ENCODE measurements at places on chromosomes 4 and X.

DNA sequence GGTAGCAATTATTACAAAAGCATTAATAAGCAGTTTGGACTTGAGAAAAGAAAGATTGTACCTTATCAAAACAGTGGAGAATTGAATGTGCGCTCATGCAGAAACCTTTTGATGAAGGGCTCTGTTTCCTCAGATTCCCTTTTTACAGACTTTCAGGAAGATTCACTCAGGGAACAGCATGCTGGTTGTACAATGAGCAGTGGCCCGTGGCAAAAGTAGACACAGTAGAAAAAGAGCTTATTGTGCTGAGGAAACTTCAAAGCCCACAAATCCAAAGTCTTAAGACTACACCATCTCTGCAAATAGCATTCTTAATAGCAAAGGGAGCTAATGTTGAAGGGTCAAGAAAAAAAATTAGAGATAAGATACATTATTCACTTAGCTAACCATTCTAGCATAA is 858.9 kb downstream of the PDHA2 start:
- no peak for DNase-seq

- no peak for DNase-seq
Measured at GRCh38 chr4:42637867-42638266, 19.0 kb downstream of the ATP8A1 start.

GRCh38 chr4:97558204-97558778 is 585.0 kb downstream of the STPG2 start:
- no peak for DNase-seq

- DNase-seq: no peak
Measured at GRCh38 chr4:127846765-127847164, 33.9 kb upstream of the PLK4 start.

- no peak for DNase-seq
Measured at GRCh38 chr4:42452823-42453222, 55.5 kb downstream of the SHISA3 start.

DNA sequence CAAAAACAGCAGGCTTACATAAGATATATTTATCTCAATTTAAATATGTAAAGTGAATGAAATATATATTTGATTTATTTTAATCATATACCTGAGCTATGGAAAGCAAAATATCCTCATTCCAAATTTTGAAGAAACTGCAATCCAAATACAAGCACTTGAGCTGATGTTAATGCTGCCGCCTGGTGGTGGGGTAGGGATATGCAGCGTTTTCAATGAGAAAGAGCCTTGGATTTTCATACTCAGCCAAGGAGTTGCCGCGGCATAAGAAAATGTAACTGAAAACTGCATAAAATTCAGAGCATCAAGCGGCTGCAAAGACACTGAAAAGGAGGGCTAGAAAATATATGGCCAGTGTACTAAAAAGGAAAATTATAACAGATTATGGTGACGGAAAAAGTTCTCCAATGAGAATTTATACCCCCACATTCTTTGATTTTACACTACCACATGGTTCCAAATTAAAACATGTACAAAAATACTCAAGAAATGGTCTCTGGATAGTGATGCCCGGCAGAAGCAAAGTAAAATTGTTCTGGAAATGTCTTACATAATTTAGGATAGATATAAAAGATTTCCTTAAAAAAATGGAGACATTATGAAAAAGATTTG is 660.3 kb upstream of the PITX2 start:
- DNase-seq: no peak

DNA sequence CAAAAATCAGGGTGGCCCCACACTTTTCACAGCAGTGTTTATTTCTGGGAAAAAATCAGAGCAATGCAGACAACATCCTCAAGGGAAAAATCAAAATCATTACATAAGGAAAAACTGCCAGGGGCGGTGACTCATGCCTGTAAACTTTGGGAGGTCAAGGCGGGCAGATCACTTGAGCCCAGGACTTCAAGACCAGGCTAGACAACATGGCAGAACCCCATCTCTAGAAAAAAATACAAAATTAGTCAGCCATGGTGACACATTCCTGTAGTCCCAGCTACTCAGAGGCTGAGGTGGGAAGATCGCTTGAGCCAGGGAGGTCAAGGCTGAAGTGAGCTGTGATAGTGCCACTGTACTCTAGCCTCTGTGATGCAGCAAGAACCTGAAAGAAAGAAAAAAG is 102.8 kb downstream of the NAF1 start:
- DNase-seq: no peak

GRCh38 chr4:85024671-85025070 is 58.2 kb upstream of the WDFY3 start:
- DNase-seq: no peak

GRCh38 chrX:10420134-10420533 is 200.3 kb downstream of the MID1 start:
- no peak for DNase-seq

DNA sequence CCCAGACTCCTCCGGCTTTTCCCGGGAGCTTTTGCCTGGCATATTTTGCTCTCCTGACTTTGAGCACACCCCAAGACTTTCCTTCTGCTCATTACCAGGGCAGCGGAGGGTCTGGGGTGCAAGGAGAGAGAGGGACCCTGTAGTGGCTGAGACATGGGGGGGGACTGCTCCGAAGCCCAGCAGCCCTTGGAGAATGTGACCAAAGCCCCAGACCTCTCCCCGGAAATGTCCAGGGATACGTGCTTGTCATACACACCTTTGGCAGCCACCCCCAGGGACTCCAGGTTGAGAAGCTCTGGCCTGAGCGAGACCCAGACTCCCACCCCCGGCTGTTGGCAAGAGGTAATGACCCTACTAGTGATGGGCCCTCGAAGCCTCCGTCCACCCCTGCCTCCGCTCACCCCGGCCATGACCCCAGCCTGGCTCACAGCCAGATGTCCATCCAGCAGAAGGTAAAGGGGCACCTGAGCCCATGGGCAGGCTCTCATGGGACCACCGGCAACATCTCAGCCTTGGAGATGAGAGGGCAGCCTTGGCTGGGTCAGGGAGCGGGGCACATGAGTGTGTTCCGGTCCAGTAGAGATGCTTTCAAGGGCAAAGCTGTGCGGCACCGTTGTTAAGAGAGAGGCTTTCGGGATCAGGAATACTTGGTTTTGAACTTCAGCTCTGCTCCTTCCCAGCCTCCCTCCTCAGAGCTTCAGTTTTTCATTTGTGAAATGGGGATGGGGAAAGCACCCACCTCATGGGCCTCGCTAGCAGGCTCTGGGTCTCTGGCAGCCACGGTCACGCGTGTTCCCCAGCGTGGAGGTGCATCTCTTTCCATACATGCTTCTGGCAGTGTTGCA is 2.0 kb downstream of the PSAPL1 start:
- DNase-seq: no peak

- DNase-seq: no peak
Measured at GRCh38 chrX:103741879-103742278, 31.2 kb downstream of the TMEM31 start.

DNA sequence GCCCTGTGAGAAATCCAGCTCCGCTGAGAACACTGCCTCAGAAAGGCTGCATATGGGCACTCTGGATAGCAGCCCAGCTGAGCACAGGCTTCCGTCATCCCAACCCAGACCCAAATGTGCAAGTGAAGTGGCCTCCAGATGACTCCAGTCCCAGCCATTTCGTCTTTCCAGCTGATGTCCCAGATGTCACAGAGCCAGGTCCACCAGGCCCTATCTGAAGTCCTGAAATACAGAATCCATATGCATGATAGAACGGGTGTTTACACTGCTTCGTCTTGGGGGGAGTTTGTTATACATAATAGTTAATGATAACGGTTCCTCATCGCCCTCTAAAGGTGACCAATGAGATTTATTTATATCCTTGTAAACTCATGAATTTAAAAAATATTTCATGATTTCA is 72.6 kb upstream of the TRIM2 start:
- no peak for DNase-seq

- DNase-seq: no peak
Measured at GRCh38 chrX:10176121-10177003, 19.6 kb downstream of the CLCN4 start.

DNA sequence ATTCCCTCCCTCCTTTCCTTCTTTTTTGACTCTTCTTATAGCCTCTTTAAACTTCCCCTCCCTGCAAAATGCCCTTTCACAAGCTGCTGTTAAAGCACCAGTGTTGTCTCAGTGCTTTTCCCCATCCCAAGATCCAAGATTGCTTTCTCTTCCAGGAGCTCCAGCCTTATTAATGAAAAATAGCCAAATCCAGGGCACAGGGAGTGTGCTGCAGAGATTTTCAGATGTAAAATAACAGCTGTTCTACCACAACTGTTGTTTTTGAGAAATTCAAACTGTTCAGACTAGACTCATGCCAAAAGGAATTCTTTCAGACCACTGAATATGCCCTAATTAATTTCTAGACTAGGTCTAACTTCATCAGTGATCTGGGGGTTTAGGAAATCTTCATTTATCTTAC is 47.0 kb upstream of the GPC3 start:
- DNase-seq: no peak

DNA sequence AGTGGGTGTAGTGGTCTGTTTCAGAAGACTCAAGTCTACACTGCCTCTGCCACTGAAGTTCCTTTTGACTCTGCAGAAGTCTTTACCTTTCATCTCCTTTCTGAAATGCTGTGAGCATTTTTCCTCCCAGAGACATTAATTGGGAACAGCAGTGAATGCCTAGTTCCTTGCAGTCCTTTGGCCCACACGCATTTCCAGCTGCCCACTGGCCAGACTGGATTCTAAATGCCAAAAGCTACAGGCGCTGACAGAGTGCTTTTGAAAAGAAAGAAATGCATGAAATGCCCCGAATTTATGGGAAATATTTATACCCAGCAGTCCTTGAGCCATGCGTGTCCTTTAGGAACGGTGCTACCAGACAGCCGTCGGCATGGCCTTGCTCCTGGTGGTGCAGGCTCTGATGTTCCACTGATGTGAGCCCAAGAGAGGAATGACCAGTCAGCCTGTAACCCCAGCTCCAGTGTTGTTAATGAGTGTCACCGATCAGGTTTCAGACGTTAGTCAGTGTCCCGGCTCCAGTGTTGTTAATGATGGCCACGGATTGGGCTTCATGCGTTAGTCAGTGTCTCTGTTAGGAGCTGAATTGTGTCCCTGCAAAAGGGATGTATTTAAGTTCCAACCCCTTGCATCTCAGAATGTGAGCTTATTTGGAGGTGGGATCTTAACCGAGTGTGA is 132.6 kb downstream of the TBL1X start:
- no peak for DNase-seq

DNA sequence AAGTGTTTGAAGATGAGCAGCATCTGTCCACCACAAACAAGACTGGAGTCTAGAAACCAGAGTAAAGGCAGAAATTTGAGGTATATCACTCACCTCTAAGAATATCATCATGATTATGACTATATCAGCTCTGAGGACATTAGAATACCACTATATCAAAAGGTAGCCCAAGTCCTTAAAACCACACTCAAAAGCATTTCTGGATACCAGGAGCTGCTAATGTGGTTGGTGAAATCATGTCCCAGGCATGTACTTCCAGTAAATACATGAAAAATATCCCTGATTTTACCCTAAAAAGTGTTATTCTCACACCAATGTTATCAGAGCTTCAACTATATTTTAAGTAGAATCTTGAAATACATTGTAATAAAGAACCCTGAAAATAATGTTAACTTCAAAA is 136.3 kb upstream of the SMAD1 start:
- DNase-seq: no peak

GRCh38 chr4:187236209-187236890 is 512.7 kb upstream of the FAT1 start:
- DNase-seq: no peak

- no peak for DNase-seq
Measured at GRCh38 chrX:11438767-11439166, 145.6 kb downstream of the AMELX start.

DNA sequence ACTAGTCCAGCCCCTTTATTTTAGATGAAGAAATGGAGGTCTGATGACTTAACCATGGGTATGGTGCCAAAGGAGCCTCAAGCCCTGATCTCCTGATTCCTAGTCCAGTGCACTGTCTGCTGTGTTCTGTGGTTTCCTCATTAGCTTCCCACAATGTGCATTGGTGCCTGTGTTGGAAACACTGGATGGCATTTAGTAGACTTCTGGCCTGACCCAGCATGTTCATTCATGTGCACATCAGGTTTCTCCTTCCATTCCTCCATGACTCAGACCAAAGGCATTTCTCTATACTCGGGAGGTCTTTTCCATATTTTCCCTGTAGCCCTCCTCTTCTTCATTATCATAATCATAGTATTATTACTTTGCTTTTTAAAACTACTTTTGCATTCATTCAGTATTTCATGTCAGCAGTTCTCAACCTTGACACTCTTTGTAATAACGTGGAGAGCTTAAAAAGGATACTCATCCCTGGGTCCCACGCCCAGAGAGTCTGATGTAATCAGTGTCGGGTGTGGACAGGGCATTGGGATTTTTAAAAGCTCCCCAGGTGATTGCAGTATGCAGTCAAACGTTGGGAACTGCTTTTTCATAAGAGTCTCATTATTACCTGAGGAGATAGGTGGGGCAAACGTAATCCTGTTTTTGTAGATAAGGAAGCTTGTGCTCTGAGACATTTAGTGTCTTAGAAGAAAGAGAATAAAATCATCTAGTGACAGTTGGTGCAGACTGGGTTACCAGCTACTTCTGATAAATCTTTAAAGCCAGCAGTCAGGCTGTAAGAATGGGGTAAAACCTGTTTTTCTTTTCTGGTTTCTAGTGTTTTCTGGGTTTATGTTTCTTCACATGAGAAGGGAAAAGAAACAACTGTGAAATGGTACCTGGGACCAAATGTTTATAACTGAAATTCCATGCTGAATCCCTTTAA is 40.9 kb upstream of the XK start:
- no peak for DNase-seq

GRCh38 chrX:16319929-16320328 is 152.6 kb downstream of the MAGEB17 start:
- DNase-seq: no peak

- DNase-seq: no peak
Measured at GRCh38 chrX:11309220-11309619, 16.0 kb downstream of the AMELX start.

GRCh38 chr4:24937176-24937916 is 24.5 kb upstream of the CCDC149 start:
- DNase-seq: no peak

- no peak for DNase-seq
Measured at GRCh38 chrX:12497832-12498591, 293.2 kb upstream of the PRPS2 start.

DNA sequence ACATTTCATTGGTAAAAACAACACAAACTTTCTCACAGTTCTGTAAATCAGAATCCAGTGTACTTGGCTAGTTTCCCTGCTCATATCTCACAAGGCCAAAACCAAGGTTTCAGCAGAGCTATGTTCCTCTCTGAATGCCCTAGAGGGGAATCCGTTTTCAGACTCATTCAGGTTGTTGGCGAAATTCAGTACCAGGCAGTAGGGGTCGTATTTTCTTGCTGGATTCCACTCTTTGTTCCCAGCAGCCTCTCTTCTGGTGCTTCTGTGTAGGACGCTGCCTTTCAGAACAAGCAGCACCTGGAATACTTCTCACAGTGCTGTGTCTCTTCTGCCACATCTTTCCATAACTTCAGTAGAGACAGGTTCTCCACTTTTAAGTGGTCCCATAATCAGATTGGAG is 351.9 kb downstream of the PCDH18 start:
- no peak for DNase-seq

GRCh38 chr4:173932701-173933100 is 350.8 kb downstream of the FBXO8 start:
- DNase-seq: no peak

GRCh38 chr4:77197831-77198230 is 40.8 kb downstream of the CCNG2 start:
- no peak for DNase-seq

- no peak for DNase-seq
Measured at GRCh38 chr4:144410230-144410783, 235.6 kb upstream of the HHIP start.

Measured in vagina (tissue), 2 donors.